ENCODE measurements at places on chromosomes 7 and 10.

DNA sequence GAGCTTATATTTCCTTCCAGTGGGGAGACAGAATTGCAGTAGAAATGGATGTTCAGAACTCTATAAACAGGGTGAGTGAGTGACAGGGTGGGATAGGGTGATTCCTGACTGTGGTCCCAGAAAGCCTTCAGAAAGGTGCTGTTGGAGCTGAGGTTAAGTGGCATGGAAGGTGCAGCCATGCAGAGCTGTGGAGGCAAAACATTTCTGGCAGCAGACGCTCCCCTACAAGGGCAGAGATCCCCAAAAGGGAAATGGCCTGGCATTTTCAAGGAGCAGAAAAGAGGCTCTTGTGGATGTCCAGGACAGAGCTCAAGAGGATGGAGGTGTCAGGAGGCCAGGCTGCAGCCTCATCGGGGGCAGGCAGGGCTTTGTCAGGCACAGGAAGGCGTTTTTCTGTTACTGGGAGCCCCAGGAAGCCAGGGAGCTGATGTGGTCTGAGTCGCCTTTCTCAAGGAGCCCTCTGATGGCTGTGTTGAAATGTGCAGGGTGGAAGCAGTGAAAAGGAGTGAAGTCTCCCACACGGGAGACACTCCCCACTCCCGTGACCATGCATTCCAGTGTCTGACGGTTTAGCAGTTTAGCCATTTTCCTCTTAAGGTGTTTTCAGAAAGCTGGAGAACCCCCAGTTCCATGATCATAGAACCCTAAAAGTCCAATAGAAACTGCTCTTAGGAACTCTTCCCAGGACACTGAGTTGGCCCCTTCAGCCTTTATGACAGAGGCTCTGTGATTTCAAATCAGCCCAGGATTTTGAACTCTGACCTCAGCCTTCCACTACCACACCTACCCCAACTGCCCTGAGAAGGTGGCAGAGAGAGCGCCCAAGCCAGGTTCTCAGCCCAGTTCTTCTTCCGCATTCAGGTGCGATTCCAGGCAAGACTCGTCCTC is 96.2 kb downstream of the C10orf105 start:
- DNase-seq, result peak; percentile 52

DNA sequence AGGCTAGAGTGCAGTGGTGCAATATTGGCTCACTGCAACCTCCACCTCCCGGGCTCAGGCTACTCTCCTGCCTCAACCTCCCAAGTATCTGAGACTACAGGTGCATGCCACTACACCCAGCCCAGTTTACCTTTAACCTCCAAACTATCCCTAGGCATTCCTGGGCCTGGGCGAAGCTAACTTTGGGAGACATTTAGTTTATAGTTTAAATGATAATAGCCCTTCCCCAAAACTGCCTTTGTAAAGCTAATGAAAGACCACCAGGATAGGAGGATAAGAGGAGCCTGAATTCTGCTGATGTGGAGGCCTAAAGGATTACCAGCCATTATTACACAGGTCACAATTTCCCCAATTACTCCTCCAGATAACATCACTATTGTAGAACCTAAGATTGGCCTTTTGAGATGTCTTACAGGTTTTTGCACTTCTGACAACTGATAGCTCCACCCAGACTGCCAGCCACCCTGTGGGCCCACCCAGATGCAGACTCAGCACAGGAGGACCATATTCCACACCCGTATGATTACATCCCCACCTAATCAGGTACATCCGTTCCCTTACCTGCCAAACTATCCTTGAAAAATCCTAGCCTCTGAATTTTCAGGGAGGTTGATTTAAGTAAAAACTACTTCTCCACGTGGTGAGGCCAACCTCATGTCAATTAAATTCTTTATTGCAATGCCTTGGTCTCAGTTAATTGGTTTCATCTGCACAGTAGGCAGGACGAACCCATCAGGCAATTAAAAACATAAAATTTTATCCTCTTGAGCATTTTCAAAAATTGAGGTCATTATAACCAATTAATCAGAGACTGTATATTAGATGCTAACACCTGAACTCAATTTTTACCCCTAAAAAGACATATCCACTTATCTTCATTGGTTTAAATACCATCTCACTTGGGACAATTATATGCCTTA is 62.3 kb upstream of the TMEM254 start:
- DNase-seq, result no peak

DNA sequence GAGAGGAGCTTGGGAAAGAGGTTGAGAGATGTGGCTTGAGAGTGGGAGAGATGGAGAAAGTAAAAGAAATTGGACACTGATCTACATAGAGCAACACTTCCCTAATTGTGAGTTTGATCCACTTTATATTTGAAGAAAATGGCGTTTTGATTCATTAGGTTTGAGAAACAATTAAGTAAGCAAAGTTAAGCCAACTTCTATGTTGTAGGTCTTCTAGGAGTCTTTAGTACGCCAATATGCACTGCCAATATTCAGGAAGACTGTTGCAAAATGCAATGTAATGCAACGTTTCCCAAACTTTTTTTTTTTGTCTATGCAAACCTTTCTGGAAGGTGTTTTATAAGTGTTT is 7.0 kb upstream of the PRTFDC1 start:
- no peak for DNase-seq

- peak; percentile 59 for DNase-seq
These were observed 24.2 kb upstream of the MACC1 start for GRCh38 chr7:20241194-20241910.

GRCh38 chr10:29860166-29860565 is 199.2 kb downstream of the JCAD start:
- peak; percentile 73 for DNase-seq

GRCh38 chr10:76921383-76922010 is 716.1 kb downstream of the KCNMA1 start:
- no peak for DNase-seq

Measured in EH (cell line).